Fibroblast of lung (primary cell): ENCODE measurements at places on chromosomes 1 and 21. TPM values are rescaled to one million over a fixed set of nuclear protein-coding genes. Genes with fewer than 3 reads are reported as not detected.
A peak's percentile ranks its signal among the peaks of the same experiment; 100 is the strongest.

Gene TOR1AIP1
- 57.8 and 62.3 TPM in 2 replicates for total RNA-seq

Gene CYP4Z1
- not detected in 2 replicates for total RNA-seq

- no peak for DNase-seq
- H3K36me3 ChIP-seq, result peaks cover 3% of the 10 kb centered on the region
- peaks cover 5% of the 10 kb centered on the region for H3K4me1 ChIP-seq
- no peak overlapping the region for H3K4me3 ChIP-seq
Measured at GRCh38 chr1:162726555-162726954, 63.9 kb upstream of the HSD17B7 start.

- no peaks in the 10 kb centered on the region for H3K27me3 ChIP-seq
- H3K36me3 ChIP-seq, result no peaks in the 10 kb centered on the region
- no peaks in the 10 kb centered on the region for H3K4me1 ChIP-seq
- H3K4me3 ChIP-seq, result no peak overlapping the region
Measured at GRCh38 chr1:145706086-145706664, 993 bp downstream of the PDZK1 start.

DNA sequence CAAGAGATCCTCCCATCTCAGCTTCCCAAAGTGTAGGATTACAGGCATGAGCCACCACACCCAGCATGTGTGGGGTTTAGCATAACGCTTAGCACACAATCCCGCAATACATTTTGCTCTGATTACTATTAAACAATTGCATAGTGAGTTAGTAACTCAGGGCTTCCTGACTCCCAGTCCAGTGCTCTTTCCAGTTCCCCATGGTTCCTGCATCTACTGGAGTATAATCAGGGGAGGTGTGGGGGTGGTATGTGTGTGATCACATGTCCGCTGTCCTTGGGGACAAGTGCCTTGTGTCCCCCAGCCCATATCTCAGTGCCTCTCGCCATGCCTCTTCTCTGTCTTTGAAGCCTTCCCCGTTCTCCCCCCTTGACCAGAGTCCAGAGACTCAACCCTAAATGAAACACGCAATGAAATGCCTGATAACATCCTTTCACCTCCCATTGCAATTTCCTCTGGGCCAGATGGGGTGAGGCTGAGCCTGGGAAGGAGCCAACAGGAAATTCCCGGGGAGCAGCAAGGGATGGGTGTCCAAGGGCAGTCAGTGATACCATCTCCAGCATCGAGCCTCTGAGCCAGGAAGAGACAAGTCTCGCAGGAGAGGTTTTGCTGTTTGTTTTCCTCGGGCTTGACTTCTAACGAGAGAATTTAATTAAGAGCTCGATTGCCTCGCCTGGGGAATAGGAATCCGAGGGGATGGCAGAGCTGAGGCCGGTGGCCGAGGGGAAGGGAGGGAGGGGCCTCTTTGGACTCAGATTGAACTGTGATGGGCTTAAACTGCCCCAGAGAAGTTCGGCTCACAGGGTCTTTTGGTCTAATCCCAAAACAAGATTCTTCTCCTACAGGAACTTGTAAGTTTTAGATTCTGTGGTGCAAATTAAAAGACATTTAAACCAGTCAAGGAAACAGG lies 7.7 kb upstream of the HTR1D start:
- H3K27ac ChIP-seq, result no peak overlapping the region
- peaks cover 8% of the 10 kb centered on the region for H3K4me1 ChIP-seq
- H3K4me3 ChIP-seq, result no peak overlapping the region
- peaks cover 3% of the 10 kb centered on the region for H3K27me3 ChIP-seq
- peak; percentile 64 for DNase-seq

Gene GLRX2
- 3.3 and 15.9 TPM in 2 replicates for total RNA-seq

DNA sequence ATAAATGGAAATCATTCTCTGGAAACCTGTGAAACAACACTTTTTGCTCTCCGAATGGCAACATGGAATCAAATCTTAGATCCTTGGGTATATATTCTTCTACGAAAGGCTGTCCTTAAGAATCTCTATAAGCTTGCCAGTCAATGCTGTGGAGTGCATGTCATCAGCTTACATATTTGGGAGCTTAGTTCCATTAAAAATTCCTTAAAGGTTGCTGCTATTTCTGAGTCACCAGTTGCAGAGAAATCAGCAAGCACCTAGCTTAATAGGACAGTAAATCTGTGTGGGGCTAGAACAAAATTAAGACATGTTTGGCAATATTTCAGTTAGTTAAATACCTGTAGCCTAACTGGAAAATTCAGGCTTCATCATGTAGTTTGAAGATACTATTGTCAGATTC lies 45.7 kb downstream of the PTGFR start:
- no peak overlapping the region for H3K4me3 ChIP-seq
- H3K4me1 ChIP-seq, result no peaks in the 10 kb centered on the region
- DNase-seq, result no peak
- H3K27me3 ChIP-seq, result no peaks in the 10 kb centered on the region

Gene RNF223
- not detected in 2 replicates for total RNA-seq

DNA sequence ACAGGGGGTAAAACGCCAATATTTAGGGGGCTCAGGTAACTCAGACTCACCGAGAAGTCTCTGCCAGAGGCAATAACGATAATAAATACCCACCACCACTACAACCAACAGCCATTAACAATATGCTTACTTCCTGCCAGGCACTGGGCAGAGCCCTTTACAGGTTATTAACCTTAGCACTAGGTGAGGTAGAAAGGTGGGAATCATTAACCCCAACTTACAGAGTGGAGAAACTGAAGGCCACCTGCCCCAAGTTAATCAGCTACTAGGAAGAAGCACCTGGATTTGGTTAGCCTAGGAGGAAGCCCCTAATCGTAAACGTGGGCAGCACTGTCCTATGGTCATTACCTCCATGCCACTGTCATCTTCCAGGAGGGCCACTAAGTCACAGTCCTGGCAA lies 110.0 kb downstream of the UBR4 start:
- no peak for DNase-seq
- H3K27ac ChIP-seq, result no peak overlapping the region
- peaks cover 50% of the 10 kb centered on the region for H3K36me3 ChIP-seq
- H3K4me3 ChIP-seq, result no peak overlapping the region
- H3K27me3 ChIP-seq, result no peaks in the 10 kb centered on the region

DNA sequence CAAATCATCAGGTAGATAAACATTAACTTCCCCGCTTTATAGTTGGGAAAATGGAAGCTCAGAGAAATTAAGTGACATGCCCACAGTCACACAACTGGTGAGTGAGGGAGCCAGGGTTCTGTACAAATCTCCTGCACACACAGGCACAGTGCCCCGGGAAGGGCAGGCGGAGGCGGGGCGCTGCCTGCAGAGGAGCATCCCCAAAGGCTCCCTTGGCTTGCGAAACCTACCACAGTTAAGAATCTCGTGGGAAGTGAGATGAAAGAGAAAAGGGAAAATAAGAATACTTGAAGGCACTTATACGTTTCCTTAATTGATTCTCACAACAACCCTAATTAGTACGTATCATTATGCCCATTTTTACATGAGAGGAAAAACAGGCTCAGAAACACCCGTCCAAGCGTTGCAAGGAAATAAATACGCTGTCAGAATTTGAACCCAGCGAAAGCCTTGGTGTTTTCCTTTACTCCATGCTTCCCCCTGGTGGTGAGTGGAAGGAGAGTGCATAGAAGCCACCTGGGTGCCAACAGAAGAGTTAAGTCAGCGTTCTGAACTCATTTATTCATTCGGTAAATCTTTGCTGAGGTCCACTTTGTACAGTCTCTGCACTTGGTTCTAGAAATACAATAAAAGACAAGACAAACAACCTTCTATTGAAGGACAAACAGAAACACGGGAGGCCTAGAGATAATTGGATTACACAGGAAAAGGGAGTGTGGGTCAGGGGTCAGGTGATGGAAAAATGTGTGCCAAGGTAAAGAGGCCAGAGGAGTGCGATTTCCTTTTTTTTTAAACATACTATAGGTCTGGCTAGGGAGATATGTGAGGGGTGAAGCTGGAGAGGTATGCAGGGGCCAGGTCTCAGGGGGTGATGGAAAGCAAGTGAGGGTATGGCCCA lies 28.4 kb downstream of the ACP6 start:
- H3K4me1 ChIP-seq, result no peaks in the 10 kb centered on the region
- H3K27ac ChIP-seq, result no peak overlapping the region
- no peak overlapping the region for H3K4me3 ChIP-seq
- peak; percentile 27 for DNase-seq
- no peaks in the 10 kb centered on the region for H3K36me3 ChIP-seq

DNA sequence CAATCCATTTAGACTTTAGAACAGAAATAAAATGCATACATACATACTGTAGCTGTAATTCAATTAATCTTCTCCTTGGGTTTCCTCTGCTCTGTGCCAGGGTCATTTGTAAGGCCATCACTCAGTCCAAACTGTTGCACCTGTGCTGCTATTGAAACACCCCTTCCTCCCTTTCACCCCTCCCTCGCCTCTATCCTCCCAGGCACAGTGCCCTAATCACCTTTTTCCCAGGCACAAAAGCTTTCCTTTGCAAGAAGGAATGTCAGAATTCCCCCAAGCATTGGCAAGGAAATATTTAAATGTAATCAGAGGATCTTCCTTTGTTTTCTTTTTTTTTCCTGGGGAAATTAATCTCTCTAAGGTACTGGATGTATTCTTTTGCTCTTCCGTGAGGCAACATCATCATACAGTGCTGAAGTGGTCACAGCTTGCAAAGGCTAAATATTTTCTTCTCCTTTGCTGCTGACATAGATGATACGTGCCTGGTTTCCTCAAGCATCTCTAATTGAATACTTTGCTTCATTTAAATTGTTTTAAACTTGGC lies 339.3 kb upstream of the NR5A2 start:
- H3K36me3 ChIP-seq, result no peaks in the 10 kb centered on the region
- DNase-seq, result peak; percentile 27
- H3K27me3 ChIP-seq, result no peaks in the 10 kb centered on the region

DNA sequence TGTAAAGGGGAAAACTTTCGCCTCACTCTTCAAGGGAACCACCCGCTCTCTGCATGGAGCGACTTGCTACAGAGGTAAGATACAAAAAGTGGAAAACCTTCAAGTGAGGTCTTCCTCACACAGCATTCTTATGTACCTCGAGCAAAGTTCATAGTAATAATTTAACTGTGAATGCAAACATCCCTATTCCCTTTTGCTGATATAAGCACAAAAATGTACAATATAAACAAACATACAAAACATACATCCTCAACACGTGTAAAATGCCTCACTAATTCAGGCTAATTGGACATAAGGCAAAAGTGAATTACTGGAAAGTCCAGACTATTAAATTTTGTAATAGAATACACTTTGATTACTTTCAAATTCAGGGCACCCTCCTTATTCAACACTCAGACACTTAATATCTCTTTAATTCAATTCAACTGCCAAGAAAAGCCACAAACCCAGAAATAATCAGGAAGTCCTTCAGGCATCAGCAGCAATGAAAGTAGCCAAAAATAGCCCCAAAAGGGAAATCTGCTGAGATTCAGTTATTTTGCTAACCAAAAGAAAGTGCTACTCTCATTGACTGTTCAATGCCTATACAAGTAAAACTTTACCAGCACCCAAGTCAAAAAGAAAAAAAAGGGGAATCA lies 15.2 kb upstream of the LMX1A start:
- no peak overlapping the region for H3K4me3 ChIP-seq
- no peaks in the 10 kb centered on the region for H3K36me3 ChIP-seq
- DNase-seq, result no peak
- no peak overlapping the region for H3K27ac ChIP-seq

DNA sequence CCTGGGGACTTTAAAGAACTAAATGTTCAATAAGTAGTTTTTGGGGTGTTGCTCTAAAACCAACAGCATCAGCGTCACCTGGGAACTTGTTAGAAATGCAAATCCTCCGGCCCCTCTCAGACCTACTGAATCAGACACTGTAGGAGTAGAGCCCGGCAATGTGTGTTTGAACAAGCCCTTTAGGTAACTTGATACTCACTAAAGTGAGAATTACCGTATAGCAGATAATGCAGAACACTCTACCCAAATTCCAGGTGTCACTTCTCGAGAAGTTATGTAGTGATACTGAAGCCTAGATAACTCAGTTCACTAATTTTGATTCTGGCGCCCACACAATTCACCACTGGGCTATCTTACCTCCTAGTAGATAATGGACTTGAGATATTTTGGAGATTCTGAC lies 3.7 kb upstream of the DPT start:
- no peaks in the 10 kb centered on the region for H3K36me3 ChIP-seq
- H3K27me3 ChIP-seq, result no peaks in the 10 kb centered on the region
- no peak overlapping the region for H3K4me3 ChIP-seq
- H3K4me1 ChIP-seq, result no peaks in the 10 kb centered on the region

DNA sequence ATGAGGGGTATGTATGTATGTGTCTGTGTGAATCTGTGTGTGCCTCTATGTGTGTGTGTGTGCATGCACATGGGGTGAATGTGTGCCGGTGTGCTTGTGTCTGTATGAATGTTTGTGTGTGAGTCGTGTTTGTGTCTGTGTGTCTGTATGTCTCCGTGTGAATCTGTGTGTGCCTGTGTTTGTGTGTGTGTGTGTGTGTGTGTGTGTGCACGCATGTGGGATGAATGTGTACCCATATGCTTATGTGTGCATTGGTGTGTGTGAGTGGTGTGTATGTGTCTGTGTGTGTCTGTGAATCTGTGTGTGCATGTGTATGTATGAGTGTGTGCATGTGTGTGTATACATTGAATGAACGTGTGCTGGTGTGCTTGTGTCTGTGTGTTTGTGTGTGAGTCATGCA lies 88.9 kb downstream of the MATN1 start:
- no peaks in the 10 kb centered on the region for H3K4me1 ChIP-seq
- H3K4me3 ChIP-seq, result no peak overlapping the region
- no peaks in the 10 kb centered on the region for H3K27me3 ChIP-seq

DNA sequence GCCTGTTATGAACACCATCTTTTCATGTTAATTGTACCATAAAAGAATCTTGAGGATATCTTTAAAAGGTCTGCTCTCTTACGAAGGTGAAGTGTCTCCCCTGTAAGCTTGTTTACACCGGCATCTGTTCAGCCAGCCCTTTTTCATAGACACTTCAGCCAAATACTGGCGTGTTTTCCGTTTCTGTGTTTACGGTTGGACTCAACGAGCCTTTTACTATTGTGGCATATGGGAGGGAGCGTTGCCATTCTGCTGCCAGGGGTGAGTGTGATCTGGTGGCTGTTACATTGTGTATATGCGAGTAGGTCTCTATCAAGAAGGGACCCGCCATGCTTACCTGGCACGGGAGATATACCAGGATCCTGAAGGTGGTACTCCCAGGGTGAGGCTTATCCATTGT lies 433.8 kb downstream of the CAMTA1 start:
- no peak for DNase-seq
- H3K27ac ChIP-seq, result no peak overlapping the region
- no peaks in the 10 kb centered on the region for H3K36me3 ChIP-seq
- peaks cover 7% of the 10 kb centered on the region for H3K4me1 ChIP-seq
- no peak overlapping the region for H3K4me3 ChIP-seq

DNA sequence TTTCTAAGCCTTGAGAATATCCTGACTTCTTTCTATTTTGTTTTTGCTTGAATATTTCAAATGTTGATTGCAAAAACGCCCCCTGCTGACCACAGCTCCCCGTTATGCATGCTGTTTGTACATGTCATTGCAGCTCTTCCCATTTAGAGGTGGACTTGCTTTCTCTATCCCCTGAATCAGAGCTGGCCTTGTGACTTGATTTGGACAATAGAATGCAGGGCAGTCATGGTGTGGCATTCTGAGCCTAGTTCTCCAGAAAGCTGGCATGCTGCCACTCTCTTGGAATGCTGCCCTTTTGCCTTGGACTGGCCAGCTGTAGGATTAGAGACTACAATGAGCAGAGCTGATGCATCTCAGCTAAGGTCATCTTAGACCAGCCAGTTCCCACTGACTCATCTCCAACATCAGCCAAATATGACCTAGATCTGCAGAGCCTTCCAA lies 1561.5 kb downstream of the MRPL39 start:
- peak; percentile 94 for DNase-seq
- H3K27me3 ChIP-seq, result no peaks in the 10 kb centered on the region
- H3K36me3 ChIP-seq, result no peaks in the 10 kb centered on the region
- no peaks in the 10 kb centered on the region for H3K4me1 ChIP-seq
- no peak overlapping the region for H3K4me3 ChIP-seq
